Neural crest cell (in vitro differentiated cells): ENCODE measurements at places on chromosomes 5 and 9. TPM values are rescaled to one million over a fixed set of nuclear protein-coding genes. Genes with fewer than 3 reads are reported as not detected.

The RLN1 gene
- total RNA-seq, result 0.84 TPM in 1 of 2 replicates, not detected in the other

The C9orf153 gene
- total RNA-seq, result 0.19 and 0.34 TPM in 2 replicates

The FOXD4 gene
- total RNA-seq, result 0.36 and 0.77 TPM in 2 replicates

The SLC24A2 gene
- total RNA-seq, result 0.09 and 0.14 TPM in 2 replicates
